ENCODE measurements at places on chromosomes 16 and 17.
A peak's percentile ranks its signal among the peaks of the same experiment; 100 is the strongest.

- no peak for DNase-seq
- peaks cover 2% of the 10 kb centered on the region for H3K36me3 ChIP-seq
- H3K27me3 ChIP-seq: no peaks in the 10 kb centered on the region
- H3K4me3 ChIP-seq: peak overlapping the region; percentile 23
- peak overlapping the region; percentile 78 for H3K27ac ChIP-seq
These were observed 13.0 kb downstream of the KSR1 start for GRCh38 chr17:27469256-27469655.

GRCh38 chr16:23491490-23492391 lies 18.6 kb downstream of the GGA2 start:
- no peak overlapping the region for H3K4me3 ChIP-seq
- no peaks in the 10 kb centered on the region for H3K27me3 ChIP-seq
- no peaks in the 10 kb centered on the region for H3K4me1 ChIP-seq
- DNase-seq: no peak
- H3K27ac ChIP-seq: no peak overlapping the region
- peaks cover 55% of the 10 kb centered on the region for H3K36me3 ChIP-seq

DNA sequence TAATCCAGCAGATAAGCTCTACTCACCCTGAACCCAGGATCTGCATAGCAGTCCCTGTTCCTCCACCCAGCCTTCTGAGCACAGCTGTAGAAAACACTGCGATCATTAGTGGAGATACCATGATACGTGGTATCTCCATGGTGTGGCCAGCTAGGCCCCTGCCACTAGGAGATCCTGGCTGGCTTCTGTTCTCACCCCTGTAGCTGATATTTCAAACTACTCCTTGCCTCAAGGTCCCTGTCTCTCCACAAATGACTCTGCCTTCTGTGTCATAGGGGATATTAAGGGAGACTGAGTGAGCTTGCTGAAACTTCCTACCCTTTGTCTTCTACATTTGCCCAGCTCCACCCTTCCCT lies 44.3 kb downstream of the ERN1 start:
- H3K4me3 ChIP-seq: no peak overlapping the region
- peaks cover 39% of the 10 kb centered on the region for H3K36me3 ChIP-seq
- no peak overlapping the region for H3K27ac ChIP-seq
- no peaks in the 10 kb centered on the region for H3K27me3 ChIP-seq
- no peak for DNase-seq
- H3K4me1 ChIP-seq: peaks cover 51% of the 10 kb centered on the region

- H3K27ac ChIP-seq: peak overlapping the region; percentile 97
- peaks cover 9% of the 10 kb centered on the region for H3K36me3 ChIP-seq
These were observed 2.6 kb upstream of the N4BP1 start for GRCh38 chr16:48612611-48613010.

- no peaks in the 10 kb centered on the region for H3K36me3 ChIP-seq
- no peak overlapping the region for H3K27ac ChIP-seq
- H3K4me1 ChIP-seq: no peaks in the 10 kb centered on the region
- DNase-seq: no peak
These were observed 602.6 kb downstream of the KCNJ2 start for GRCh38 chr17:70771804-70772386.

- no peak for DNase-seq
- H3K36me3 ChIP-seq: no peaks in the 10 kb centered on the region
- no peak overlapping the region for H3K4me3 ChIP-seq
- H3K4me1 ChIP-seq: no peaks in the 10 kb centered on the region
- H3K27ac ChIP-seq: no peak overlapping the region
- H3K27me3 ChIP-seq: no peaks in the 10 kb centered on the region
These were observed 136.5 kb downstream of the C16orf78 start for GRCh38 chr16:49510141-49510540.
